ENCODE measurements at places on chromosomes 5 and 9.

- no peak for DNase-seq
Observed at GRCh38 chr5:142756576-142756975, 13.6 kb upstream of the ARHGAP26 start.

DNA sequence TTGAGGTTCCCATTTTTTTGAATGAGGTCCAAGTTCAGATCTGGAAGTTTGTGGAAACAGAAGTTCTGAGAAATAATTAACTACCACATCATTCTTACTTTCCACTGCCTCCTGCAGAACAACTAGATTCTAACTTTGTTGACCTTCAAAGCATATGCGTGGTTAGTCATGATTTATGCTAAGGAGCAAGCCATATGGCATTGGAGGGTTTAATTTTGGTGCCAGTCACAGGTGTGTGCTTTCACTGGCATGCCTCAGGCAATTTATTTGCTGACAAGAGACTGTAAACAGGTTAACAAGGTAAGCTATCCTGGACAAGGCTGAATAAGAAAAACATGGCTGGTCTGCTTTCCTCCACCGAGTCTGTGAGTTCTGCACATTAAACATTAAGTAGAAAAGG, 31.5 kb downstream of the HMHB1 start:
- DNase-seq: no peak

DNA sequence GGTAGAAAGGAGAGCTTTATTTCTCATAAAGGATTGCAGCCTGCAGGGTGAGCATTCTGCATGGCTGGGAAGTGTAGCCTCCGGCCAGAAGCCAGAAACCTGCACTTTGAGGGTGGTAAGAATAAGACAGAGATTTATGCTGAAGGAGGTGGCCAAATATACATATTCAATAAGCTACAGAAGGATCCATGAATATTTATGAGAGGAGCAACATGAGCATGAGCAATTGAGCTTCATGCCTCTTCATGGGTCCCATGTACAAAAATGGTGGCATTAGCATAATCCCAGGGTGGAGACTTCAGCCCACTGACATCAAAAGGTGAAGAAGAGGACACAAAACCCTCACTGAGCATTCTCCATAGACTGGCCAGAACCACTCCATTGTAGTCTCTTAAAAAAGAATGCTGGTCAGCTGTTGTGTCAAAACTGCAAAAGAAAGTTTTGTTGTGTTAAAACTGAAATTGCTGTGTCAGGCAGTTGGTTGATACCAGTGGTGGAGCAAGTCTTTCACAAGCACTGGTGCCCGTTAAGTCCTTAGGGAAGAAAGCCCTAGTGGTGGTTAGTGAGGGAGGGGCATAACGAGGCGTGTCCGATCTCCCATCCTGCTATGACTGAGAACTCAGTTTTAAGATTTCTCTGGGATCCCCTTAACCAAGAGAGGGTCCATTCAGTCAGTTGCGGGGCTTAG, 160.8 kb upstream of the MAP1B start:
- DNase-seq: no peak

GRCh38 chr5:68055686-68056085, 159.9 kb upstream of the PIK3R1 start:
- DNase-seq: no peak

- DNase-seq: no peak
Observed at GRCh38 chr5:65199993-65200675, 281.6 kb downstream of the ADAMTS6 start.

GRCh38 chr9:112295174-112295573, 38.2 kb downstream of the PTBP3 start:
- no peak for DNase-seq

DNA sequence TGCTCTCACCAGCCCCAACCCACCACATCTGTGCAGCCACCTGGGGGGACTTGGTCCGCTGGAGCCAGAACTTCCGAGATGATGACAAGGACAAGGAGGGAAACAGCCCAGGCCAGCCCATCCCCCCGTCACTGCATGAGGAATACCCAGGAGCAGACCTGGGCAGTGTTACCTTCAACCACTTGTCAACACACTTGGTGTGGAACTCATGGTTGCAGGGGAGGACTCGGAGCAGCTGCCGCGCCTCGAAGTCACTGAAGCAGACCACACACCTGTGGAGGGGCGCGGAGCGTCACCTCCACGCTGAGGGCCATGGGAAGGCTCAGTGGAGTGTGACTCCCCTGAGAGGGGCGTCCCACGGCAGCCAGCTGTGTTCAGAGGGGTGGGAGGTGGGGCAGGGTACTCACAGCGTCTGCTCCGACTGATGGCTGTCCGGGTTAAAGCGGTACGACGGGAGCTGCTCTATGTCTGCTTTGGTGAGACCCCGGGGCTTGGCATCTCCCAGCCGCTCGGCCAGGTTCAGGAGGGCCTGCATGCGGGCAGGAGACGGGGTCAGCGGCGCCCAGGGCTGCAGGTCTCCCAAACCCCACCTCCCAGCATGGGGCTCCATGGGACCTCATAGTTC, 8.0 kb downstream of the RNF44 start:
- DNase-seq: no peak

DNA sequence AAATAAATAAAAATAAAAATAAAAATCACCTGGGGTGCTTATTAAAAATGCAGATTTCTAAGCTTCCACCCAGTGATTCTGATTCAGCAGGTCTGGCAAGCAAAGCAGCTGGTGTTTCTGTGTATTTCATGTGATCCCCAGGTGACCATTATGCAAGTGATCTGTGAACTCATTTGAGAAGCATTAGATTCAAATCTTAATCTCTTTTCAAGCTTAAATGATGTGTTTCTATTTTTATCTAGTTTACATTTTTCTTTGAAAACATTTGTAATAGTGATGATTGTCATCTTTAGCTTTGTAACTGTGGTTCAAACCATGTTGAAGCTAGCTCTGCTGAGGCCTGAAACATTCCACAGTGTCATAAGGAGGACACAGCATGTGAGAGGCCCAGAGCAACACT, 804.8 kb upstream of the ZNF608 start:
- DNase-seq: no peak

- DNase-seq: no peak
Observed at GRCh38 chr5:20604992-20605391, 617.0 kb upstream of the CDH18 start.

DNA sequence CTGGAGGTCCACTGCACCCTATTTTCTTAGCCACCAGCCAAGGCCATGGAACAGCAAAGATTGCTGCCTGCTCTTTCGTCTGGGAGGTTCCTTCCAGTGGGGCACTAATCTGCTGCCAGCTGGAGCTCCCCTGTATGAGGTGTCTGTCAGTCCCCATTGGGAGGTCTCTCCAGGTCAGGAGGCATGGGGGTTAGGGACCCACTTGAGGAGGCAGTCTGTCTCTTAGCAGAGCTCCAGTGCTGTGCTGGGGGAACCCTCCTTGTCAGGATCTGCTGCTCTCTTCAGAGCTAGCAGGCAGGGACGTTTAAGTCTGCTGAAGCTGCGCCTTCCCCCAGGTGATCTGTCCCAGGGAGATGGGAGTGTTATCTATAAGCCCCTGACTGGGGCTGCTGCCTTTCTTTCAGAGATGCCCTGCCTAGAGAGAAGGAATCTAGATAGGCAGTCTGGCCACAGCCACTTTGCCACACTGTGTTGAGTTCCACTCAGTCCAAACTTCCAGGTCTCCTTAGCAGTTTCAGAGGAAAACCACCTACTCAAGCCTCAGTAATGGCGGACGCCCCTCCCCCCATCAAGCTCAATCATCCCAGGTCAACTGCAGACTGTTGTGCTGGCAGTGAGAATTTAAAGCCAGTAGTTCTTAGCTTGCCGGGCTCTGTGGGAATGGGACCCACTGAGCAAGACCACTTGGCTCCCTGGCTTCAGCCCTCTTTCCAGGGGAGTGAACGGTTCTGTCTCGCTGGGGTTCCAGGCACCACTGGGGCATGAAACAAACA, 317.7 kb downstream of the LRRC70 start:
- DNase-seq: no peak

GRCh38 chr5:53291528-53291927, 182.0 kb upstream of the MOCS2 start:
- no peak for DNase-seq

DNA sequence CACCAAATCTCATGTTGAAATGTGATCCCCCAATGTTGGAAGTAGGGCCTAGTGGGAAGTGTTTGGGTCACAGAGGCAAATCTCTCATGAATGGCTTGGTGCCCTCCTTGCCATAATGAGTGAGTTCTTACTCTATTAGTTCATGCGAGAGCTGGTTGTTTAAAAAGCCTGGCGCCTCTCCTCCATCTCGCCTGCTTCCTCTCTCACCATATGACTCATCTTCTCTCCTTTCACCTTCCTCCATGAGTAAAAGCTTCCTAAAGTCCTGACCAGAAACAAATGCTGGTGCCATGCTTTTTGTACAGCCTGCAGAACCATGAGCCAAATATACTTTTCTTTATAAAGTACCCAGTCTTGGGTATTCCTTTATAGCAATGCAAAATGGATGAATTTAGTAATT, 20.9 kb upstream of the ARHGAP26 start:
- no peak for DNase-seq

- DNase-seq: no peak
Observed at GRCh38 chr5:52856564-52856963, 68.8 kb downstream of the ITGA1 start.

- no peak for DNase-seq
Observed at GRCh38 chr5:58999804-59000203, 416.9 kb downstream of the RAB3C start.

- DNase-seq: peak; percentile 1
Observed at GRCh38 chr5:90264689-90265544, 144.6 kb downstream of the CETN3 start.

Measured in stimulated activated CD8-positive, alpha-beta memory T cell treated with anti-CD3 and anti-CD28 coated beads, Interleukin-2, amount 100 ng/mL, for 48 hours (primary cell).